ENCODE measurements at places on chromosomes 6 and 20.

DNA sequence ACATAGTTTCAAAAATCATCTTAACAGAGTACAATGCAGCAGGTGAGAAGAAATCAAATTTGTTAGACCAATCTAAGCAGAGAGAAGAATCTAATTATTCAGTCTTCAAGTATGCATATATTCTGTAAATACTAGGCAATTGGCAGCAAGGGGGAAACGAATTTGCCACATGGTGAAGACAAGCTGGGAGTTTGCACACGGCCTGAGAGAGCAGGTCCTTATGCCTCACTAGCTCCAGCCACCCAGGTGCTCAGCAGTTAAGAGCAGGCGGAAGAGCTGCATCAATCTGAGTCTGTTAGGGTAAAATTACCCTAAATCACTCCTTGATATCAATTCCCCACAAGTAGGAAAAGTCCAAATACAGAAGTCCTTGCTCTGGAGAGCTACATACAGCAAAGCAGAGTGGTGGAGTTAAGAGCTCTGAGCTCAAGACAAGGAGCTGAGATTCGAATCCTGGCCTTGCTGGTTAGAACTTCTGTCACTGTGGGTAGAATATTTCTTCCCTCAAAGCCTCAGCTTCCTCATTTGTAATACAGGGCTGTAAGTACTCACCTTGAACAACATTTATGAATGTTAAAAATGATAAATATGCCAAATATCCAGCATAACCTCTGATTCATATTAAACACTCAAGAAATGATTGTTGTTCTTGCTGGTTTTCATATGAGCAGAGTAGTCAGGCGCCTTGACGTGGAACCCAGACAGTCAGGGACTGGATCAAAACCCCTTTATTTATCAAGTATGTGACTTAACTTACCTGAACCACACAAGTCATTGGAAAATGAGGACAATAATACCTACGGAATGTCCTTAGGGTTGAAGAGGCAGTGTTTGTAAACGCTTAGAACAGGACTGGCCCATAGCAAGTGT is 444.2 kb downstream of the CDH26 start:
- DNase-seq: no peak

DNA sequence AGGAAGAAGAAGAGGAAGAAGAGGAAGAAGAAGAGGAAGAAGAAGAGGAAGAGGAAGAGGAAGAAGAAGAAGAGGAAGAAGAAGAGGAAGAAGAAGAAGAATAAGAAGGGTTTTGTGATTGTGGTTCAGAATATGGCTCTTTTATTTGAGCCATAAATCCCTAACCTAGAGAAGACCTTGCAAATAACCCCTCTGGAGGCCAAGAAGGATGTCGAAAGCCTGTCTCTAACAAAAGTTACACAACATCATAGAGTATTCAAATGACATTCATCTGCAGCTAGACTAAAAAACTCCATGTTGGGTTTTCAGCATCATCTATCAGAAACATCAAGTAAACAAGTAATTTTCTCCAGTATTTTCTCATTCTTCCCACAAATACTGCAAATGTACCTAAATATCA is 100.9 kb downstream of the RNASET2 start:
- DNase-seq: no peak

- no peak for DNase-seq
Observed at GRCh38 chr6:69937402-69938136, 71.2 kb downstream of the COL19A1 start.

- DNase-seq: no peak
Observed at GRCh38 chr6:5899216-5900045, 107.3 kb downstream of the NRN1 start.

All from CD4-positive, alpha-beta T cell treated with Interleukin-21 for 1 hour (primary cell).